ENCODE measurements at places on chromosomes 1 and 21.

DNA sequence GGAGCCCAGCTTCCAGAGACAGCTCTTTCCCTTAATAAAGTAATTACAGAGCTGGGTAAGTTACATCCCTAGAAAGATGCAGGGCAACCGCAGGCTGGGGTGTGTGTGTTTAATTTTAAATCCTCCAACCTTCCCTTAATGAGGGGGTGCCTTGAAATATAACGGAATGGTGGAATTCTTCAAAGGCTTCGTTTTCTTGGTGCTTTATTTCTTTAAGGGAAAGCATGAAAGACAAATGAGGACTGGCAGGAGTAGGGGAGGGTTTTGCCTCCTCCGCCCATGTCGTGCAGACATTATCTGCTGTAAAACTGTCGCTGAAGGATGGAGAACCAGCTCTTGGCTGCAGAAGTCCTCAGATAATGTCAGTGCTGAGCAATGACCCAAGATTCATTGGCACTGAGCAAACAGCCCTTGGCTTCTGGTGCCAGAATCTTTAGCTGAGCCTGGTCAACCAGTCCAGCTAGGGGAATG, 15.5 kb downstream of the SLC6A17 start:
- DNase-seq, result no peak

DNA sequence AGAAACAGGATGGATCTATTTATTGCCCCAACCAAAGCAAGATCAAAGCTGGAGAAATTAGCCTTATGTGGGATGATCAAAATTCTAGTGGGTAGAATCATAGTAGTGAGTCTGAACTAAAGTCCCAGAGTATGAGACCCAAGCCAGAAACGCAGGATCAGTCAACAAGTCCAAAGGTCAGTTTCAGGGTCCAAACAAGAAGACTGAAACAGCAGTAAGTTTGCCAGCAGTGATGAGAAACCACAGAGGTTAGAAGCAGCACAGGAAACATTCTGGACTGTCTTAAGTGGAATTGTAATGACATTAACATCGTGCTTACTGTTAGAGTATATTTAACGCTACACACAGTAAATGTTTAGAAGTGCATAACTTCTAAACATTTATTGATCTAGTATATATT, 251.0 kb downstream of the LRRIQ3 start:
- DNase-seq, result no peak

DNA sequence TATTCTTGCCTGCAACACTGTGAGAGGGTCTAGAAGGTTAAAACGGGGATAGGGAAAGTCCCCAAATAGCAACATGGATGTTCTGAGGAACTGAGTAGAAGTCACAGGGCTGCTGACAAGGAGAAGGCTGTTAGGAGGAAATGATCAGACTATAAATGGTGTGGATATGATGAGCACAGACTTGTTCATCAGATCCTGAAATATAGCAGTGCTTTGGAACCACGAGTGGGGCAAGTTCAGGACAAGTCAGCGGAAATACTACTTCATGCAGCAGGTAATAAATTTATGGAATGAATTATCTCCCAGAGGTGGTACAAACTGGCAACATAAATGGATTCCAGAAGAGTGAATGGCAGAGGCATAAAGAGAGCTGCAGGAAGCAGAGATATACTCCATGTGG, 3.2 kb upstream of the KIAA0040 start:
- no peak for DNase-seq

- DNase-seq, result no peak
These were observed 17.0 kb downstream of the MX2 start for GRCh38 chr21:41378849-41379248.

DNA sequence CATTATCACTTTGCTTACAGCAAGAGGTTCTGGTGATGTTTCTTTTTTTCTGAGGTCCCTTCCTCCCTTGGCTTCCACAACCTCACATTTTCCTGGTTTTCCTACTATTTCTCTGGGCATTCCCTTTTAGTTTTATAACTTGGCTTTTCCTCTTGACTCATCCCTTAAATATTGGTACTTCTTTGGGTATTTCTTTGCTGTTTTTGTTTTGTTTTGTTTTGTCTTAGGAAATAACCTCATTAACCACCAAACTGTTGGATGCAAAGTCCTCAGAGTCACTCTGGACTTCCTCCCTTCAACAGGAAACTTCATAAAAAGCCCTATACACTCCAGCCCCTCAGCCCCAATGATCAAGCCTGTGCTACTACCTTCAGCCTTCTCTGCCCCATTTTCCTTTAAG, 211.1 kb downstream of the DUSP10 start:
- DNase-seq, result no peak

Data from fibroblast of the conjunctiva (primary cell).